CD4-positive, alpha-beta T cell treated with Interferon alpha-2 for 1 hour (primary cell): ENCODE measurements at places on chromosomes 7 and 10.

GRCh38 chr10:13716081-13717071, 129.6 kb downstream of the PRPF18 start:
- DNase-seq = no peak

GRCh38 chr7:100396421-100396982, 23.2 kb downstream of the PILRA start:
- peak; percentile 72 for DNase-seq

DNA sequence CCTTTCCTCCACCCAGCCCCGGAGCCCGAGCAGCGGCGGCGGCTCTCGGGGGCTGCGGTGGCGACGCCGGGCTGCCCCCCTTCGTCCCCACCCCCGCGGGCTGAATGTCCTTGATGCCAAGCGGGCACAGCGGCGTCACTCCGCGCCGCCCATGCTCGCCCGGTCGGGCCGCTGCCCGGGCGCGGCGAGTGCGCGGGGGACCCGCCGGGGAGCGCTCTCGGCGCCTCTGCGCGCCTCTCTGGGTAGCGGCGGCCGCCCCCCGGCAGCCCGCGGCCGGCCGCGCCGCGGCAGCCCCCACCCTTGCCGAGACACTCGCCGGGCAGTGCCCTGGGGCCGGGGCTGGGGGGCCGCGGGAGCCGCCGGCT, 433 bp upstream of the PLXNA4 start:
- DNase-seq = no peak

- DNase-seq = no peak
These were observed 58.3 kb downstream of the DPYSL4 start for GRCh38 chr10:132245056-132245455.

DNA sequence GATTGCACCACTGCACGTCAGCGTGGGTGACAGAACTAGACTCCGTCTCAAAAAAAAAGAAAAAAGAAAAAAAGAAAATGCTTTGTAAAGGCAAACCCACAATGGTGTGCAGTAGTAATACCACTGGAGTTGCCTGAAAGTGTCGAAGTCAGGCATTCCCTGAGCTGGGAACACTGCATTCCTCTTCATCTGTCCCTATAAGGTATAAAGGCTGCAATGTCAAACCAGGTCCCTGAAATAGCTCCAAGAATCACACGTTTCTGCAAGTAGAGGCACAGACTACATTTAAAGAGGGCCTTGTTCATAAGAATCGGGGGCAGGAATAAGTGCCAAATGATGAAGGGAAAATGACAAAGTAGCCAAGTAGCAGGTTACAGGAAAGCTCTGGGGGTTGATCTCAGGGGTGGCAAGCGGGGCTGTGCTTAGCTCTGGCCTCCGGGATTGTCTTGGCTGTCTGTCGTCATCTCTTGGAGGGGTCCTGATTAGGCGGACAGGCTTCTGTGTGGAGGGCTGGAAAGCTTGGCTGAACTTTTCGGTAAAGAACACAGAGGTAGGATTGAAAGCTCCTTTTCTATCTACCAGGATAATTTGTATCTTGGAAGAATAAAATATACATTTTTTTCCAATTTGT, 109.1 kb downstream of the PFKFB3 start:
- no peak for DNase-seq

- no peak for DNase-seq
These were observed 14.6 kb upstream of the NME8 start for GRCh38 chr7:37833818-37834146.

- DNase-seq = no peak
These were observed 109.0 kb downstream of the EBF3 start for GRCh38 chr10:129854796-129855705.

GRCh38 chr7:100137851-100138760, 10.6 kb upstream of the LAMTOR4 start:
- DNase-seq = no peak

DNA sequence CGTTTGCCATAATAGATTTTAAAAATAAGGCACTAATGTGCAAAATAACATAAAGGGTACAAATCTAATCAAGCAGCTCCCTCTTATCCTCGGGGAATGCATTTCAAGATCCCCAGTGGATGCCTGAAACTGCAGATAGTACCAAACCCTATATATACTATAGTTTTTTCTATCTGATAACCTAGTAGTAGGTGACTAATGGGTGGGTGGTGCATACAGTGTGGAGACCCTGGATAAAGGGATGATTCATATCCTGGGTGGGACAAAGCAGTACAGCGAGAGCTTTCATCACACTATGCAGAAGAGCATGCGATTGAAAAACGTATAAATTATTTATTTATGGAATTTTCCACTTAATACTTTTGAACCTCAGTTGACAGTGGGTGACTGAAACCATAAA, 464.5 kb downstream of the GRID1 start:
- DNase-seq = no peak

DNA sequence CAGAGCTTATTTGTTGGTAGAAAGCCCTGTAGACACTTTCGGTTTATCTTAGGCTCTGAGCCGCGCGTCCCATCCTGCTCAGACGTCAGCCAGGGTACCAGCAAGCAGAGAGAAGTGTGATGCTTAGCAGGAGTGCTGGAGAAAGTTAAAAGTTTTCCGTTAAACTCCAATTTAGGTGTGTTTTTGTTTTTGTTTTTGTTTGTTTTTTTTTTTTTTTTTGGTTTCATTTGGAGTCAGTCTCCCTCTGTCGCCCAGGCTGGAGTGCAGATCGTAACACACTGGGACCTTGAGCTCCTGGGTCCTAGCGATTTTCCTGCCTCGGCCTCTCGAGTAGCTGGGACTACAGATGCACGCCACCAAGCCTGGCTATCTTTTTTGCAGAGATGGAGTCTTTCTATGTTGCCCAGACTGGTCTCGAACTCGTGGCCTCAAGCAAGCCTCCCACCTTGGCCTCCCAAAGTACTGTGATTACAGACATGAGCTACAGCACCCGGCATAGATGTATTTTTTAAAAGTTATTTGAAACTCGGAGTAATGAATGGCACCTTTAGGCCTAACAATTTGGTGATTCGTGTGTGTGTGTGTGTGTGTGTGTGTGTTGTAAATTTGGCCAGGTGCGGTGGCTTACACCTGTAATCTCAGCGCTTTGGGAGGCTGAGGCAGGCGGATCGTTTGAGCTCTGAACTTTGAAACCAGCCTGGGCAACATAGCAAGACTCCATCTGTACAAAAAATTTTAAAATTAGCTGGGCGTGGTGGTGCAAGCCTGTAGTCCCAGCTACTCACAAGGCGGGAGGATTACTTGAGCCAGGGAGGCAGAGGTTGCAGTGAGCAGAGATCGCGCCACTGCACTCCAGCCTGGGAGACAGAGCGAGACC, 1.3 kb upstream of the HIP1 start:
- DNase-seq = no peak

- no peak for DNase-seq
These were observed 212.3 kb downstream of the DKK1 start for GRCh38 chr10:52526251-52526823.

- DNase-seq = no peak
These were observed 952 bp downstream of the DIP2C start for GRCh38 chr10:688312-689120.

DNA sequence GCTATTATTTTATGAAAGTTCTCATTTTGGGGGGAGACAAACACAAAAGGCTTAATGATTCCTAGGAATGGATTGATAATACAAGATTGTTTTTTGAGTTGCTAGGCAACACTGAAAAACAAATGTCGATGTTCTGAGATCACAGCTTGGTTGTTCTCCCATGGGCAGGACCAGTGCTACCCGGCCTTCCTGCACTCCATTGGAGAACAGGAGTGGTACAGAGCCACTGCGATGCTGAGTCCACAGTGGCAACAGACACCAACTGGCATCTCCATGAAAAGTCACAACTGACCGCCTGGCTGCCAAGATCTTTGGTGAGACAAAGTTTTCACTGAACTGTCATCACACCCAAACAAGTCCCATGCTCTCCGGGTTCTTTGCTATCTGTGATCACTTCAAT, 68.9 kb upstream of the NMT2 start:
- DNase-seq = no peak

DNA sequence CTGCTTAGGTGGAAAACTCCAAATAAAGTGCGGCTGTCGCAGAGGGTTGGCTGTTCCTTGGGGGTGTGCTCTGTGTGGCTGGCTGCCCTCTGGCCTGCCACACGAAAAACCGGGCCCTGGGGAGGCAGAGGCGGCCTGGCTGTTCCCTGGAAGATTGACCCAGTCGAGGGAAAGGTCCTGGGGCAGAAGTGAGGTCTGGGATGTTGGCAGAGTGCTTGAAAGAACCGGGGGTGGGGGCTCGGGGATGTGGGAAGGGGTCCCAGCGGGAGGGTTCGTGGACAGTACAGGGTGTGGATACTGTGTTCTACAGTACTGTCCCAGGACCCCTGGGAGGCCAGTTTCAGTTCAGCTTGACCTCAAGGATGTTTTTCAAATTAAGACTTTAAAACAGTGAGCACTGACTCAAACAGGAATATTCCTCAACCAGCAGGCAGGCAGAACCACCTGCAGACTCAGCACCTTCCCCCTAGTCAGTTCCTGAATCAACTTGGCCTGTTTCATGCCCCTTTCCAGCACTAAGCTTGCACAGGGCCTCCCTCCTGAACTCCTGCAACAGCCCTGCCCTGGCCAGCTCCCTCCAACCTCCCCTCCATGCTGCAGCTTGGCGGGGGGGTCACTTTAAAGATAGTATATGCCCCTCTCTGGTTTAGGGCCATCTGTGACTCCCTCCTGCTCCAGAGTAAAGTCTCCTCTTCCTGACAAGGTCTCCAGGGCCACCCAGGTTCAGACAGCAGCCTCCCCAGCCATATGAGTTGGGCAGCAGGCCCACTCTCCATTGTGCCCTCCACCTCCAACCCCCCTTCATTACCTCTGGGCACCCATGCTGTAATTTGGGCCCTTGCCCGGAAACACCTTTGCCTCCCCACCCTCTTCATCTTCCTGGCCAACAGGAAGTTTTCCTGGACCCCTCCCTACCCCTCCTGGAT, 3.2 kb upstream of the ATP6V1F start:
- no peak for DNase-seq

DNA sequence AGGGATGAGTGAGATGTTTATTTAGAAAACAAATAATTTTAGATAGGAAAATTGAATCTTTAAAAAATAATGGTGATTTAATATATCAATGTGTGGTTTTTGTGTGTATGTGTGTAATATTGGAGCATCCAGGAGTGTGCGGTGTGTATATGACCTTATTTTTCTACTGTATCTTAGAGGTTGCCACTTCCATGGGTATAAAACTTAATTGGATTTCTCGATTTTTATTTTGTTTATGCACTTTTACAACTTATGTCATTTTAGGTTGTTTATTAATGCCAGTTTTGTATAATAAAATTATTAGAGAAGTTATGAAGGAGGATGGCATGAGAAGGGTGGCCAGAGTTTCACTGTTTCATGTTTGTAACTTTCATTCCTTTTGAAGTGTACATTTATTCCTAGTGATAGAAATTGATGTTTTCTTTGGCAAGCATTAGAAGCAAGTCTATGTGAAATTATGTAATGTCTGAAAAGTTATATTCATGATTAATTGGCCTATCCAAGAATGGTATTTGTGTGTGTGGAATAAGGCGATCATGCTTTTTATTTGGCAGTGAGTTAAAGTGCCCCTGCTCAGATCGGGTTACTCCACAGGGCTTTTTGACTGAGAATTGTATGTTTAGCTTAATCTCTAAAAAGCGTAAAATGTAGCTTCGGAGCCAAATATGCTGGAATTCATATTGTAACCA, 110.3 kb downstream of the KAT6B start:
- DNase-seq = no peak

- no peak for DNase-seq
These were observed 192.6 kb upstream of the FRMD4A start for GRCh38 chr10:14523286-14523685.

DNA sequence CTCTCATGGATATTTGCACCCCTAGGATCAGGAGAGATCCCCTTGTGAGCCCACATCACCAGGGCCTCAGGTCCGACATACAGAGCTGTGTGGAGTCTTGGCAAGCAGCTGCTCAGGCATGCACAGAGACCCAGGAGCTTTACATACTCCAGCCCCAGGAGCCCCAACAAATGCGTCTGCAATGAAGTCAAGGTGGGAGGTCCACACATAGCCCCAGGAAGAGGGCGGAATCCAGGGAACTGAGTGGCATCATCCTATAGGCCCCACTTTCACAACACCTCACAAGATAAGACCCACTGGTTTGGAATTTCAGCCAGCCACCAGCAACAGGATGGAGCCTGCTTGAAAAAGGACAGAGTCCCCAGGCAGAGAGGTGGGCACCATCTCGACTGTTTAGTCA, 106.7 kb downstream of the LSMEM1 start:
- DNase-seq = no peak

DNA sequence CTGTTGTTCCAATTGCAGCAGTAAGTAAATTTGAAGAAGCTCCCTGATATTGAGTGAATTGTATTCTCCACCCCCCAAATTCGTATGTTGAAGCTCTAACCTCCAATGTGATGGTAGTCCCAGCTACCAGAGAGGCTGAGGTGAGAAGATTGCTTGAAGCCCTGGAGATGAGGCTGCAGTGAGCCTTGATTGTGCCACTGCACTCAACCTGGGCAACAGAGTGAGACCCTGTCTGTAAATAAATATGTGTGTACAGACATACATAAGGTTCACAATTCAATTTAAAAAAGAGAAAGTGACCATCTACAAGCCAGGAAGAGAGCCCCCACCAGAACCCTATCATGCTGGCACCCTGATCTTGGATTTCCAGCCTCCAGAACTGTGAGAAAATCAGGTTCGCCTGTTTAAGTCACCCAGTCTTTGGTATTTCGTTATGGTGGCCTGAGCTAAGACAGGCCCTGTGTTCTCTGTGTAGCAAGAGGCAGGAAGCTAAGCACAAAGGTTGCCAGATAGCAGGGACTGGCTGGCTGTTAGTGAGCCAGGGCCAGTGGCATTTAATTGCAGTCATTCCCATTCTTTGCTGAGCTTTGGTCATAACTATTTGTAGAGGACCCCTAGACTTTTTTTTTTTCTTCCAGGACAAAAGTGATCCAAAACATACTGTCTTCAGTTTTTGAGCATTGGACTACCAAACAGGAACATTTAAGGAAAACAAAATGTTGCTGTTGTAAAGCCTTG, 45.6 kb downstream of the AUTS2 start:
- DNase-seq = no peak

DNA sequence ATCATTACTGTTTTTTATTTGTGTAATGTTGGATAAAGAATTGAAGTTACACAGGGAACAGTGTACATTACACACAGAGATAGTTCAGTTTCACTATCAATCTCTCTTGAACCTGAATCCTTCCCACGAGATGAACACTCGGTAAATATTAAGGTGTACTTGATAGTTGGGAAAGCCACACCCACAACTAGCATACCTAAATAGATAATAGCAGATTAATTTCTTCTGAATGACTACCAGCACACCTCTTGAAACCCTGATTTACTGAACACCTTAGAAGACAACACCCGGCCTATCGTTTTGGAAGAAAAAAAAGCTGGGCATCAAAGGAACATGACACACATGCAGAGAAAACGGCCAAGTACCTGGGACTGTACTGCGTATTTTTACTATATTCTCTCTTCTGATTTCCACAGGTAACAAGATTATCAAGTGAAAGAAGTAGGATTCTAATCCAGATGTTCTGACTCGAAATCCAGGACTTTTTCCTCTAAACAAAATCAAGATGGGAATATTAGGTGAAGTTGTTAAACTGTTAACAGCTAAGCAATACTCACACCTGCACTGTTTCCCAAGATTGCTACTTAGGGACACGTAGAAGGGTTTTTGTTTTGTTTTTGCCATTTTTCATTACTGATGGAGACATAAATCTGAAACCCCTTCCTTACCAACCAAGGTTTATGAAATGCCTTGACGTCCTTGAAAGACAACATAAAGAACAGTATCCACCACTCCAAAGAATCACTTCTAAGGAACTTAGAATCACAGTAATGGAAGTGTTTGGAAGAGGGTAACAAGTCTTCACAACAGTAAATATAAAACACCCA, 1.0 kb downstream of the CCDC186 start:
- DNase-seq = no peak

GRCh38 chr7:2172311-2173188, 60.2 kb downstream of the MAD1L1 start:
- no peak for DNase-seq
